Ascending aorta (tissue), 2 donors: ENCODE measurements at places on chromosomes 2 and 18.
A peak's percentile ranks its signal among the peaks of the same experiment; 100 is the strongest.

GRCh38 chr2:208266936-208267335, 881 bp downstream of the PIKFYVE start:
- no peak for DNase-seq

DNA sequence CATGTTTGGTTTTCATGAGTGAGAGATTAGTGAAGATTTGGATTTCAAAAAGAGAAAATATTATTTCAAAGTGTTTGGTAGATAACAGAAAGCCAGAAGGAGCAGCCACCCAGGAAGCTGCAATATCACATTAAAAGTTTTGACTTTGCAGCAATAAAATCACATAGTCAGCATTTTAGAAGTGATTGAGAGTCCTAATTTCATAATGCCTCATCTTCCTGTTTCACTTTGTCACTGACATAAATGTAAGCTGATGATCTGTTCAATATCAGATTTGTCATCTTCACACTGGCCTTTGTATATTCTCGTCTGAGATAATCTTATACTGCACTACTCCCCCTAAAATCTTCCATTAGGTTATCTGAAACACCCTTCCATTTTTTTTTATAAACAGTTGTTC, 690.5 kb downstream of the ADCYAP1 start:
- no peak for DNase-seq

GRCh38 chr2:191869781-191870180, 22.9 kb upstream of the CAVIN2 start:
- DNase-seq: no peak

GRCh38 chr2:8472545-8473323, 209.1 kb upstream of the ID2 start:
- DNase-seq: no peak

- no peak for DNase-seq
Measured at GRCh38 chr2:159936471-159936870, 125.9 kb downstream of the PLA2R1 start.

DNA sequence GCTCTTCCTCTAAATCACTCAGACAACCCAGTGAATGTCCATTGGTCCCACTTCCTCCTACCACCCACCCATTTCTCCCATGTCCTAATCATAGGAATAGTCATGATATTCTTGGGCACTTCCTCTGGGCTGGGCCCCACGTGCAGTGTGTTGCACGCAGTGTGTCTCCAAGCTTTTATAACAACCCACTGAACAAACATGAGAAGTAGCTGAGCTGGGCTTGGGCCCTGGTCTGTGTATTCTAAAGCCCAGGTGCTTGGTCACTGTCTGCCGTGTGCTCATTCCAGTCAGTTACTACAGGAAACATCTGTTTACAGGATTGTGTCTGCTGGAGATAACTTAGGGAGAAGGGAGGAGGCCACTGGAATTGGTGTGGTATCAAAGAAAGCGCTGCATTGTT, 64.2 kb upstream of the THOC1 start:
- DNase-seq: no peak

GRCh38 chr18:79687806-79688205, 8.2 kb downstream of the CTDP1 start:
- DNase-seq: no peak

DNA sequence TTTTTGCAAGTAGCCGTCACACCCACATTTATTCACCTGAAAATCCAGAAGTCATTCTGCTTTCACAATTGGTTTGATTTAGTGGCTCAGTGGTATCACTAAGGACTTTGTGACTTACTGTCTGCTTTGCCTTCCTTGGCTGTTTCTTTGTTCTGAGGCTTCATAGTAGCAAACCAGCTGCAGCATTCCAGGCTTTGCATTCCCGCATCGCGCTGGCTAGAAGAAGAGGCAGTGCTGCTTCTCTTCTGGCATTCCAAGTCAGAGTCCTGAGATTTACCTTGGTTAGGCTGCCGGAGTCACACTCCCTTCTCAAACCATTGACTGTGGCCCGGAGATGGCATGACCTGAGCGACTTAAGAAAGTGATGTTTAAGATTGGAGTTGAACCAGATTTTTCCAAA, 35.1 kb downstream of the MYO1B start:
- no peak for DNase-seq

GRCh38 chr2:236641051-236641726, 71.6 kb downstream of the ACKR3 start:
- DNase-seq: peak; percentile 63

- DNase-seq: no peak
Measured at GRCh38 chr18:46148810-46149209, 44.6 kb downstream of the HAUS1 start.

DNA sequence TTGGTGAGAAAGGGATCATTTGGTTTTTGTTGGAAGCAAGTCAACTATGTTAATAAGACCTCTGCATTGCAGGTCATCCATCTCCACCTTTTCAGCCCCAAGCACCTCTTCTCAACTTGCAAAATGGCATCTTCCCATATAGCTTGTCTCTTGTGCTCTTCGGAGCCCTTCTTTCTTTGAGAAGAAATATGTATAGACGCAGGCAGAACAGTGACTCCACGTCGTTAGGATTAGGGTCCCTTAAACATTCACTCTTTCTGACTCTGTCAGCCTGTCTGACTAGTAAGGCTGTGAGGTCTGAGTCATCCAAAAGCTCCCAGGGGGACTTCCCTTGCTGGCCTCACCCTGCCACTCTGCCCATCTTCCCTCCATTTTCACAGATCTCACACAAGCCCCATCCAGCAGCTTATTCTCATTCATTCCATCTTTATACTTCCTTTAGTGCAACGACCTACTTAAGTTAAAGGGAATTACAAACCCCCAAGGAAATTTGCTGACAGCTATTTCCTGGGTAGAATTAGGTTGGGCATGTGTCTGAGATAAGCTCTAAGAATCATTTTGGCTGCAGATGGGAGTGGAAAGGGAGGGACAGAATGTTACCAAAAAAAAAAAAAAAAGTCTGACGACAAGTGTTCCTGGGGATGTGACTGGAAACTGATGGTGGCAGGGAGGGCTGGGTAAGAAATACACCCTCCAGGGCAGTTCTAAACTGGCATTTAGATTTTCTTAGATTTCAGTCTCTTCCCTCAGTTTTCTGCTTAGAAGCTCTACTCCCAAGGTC, 37.7 kb upstream of the MEX3C start:
- DNase-seq: no peak

DNA sequence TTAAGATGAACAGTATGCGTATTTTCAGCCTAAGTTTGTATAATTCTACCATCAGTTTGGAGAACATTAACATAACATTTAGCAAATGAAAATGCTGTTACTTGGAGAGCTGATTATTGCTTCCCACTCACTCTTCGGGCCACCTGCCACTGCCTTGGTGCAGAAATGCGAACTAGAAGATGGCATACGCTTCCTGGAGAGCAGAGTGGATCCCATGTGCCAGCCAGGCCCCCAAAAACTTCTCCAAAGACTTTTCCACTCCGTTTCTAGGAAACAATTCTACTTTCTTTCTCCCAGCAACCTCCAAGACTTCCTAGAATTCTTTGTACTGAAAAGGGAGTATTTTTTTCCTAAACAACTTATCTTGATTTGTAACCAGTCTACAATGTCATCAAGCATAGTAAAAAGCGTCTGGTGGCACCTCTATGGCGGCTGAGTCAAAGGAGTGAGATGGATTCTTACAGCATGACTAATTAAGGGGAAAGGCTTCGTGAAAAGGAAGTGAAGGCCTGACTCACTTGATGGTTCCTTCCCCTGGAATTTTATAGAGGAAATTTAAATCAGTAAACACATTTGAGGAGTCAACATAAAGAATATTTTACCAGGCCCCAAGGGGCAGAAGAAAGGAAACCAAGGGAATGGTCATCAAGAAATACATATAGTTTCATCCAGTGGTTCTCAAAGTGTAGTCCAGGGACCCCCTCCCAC, 36.6 kb downstream of the FEZ2 start:
- DNase-seq: no peak

DNA sequence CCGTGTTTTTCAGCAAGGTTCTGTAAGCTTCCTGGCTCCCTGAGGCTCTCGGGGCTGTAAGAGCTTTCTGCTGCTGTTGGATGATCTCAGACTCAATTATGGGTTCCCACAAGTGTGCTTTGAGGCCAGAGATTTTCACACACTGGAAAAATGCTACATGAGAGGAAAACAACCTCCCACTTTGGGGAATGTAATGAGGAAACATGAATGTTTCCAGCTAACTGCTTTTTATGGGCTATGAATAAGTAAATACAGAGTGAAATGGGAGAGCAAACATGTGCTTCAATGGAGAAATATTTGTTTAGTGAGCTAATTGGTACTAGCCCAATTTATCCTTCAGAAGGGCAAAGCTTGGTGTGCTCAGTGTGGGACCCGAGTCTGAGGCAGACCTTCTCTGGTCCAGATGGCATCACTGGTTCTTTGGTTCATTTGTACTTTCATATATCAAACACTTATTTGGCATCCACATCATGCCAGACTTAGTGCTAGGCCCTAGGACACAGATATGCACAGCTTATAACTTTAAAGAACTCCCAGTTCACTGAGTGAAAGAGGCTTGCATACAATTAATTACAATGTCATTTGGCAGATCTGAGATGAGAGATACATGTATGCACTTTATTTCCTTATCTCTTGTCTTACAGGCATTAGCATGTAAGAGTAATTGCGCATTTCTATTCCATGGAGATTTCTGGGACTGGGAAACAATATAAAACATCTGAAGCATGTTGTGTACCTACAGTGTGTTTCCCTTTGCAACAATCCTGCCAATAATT, 248.8 kb downstream of the RDH14 start:
- no peak for DNase-seq

DNA sequence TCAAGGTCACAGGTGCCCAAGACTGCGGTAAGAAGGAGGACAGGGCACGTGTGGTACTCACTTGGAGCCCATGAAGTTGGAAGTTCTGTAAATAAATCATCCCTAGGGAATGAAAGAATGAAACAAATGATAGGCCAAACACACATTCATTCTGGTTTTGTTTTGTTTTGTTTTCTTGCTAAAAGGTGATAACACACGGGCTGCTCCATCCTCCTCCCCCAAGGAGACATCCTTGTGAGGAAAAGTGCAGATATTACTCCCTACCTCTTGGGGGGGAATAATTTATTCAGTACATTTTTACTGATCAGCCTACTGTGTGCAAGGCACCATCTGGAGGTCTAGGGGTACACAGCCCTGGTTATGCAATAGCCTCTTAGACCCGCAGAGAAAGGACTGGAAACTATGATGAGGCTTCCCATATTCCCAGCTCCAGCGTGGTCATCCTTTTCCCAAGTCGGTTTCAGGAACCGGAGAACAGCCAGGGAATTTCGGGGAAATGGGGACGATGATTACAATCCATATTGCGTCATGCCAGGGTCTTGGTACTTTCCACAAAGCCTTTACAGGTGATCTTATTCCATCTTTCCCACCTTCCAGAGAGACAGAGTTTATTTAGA, 6.3 kb downstream of the RAX start:
- no peak for DNase-seq

- DNase-seq: no peak
Measured at GRCh38 chr2:66201242-66201641, 233.7 kb upstream of the MEIS1 start.

DNA sequence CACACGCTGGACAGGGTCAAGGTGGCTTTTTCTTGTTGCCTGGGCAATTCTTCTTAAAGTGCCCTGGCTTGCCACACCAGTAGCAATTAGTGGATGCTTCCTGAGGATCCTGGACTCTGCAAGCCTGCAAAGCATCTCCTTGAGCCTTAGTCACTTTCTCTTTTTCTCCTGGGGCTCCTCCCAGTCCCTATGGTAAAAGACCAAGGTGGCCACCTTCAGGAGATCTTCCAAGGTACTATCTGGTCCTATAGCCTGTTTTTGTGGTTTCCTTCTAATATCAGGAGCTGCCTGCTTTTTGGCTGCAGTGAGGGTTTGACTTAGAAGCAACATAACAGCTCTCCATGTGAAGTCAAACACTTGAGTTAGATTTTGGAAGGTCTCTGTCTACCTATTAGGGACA, 33.3 kb upstream of the GMCL1 start:
- no peak for DNase-seq

GRCh38 chr2:27024188-27024587, 8.6 kb upstream of the TMEM214 start:
- no peak for DNase-seq

DNA sequence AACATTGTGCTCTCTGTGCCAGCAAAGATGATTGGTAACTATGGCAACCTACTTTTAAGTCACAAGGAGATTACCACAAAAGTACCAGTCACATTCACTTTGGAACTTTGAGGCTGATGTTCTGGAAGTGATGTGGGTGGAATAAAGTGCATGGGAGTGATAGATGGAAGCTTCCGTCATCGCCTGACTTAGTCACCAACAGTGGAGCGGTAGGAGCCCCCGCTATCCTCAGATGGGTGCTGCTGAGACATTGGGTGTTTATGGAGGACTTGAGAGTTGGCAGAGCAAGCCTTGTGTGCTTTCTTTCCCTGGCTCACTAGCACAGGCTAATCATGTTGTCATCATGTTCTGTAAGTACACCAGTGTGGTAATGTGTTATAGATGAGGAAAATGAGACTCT, 4.6 kb downstream of the PPP1R7 start:
- no peak for DNase-seq

GRCh38 chr2:130798472-130799218, 38.1 kb upstream of the ARHGEF4 start:
- no peak for DNase-seq

DNA sequence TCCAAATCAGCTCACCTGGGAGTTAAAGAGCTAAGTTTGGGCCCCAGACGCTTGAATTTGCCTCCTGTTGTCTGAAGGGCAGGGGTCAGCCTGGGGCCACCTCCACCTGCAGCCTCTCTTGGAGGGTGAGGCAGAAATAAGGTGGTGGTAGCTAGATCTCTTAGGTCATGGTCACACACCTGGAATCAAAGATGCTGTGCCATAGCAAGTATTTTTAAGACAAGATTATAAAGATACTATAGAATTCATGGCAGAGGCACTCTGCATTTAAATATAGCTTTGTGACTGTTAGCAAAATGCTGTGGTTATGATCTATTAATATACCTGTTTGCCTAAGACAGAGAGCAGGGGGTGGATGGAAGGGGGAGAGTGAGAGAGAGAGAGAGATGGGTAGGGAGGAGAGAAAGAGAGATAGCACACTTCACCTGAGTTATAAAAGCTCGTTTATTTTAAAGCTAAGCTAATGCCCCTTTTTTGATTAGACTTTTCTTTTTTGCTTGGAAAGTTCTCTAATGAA, 242.7 kb downstream of the TMEM182 start:
- no peak for DNase-seq

DNA sequence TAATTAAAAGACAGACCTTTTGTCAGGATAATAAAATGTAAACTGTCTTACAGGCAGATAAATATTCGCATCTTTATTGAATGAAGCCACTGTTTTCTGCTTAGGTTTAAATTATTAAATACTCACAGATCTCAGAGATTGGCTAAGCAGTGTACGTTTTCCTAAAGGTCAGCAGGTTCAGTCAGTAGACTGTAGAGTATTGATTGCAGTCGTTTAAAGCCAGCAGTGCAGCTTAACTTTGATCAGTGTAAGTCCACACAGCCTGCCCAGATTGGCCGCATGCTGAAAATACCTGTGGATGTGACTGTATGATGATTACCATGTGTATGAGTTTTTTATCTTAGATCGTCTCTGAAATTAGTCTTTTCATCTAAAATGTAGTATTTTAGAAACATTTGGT, 42.3 kb downstream of the ATP9B start:
- no peak for DNase-seq

DNA sequence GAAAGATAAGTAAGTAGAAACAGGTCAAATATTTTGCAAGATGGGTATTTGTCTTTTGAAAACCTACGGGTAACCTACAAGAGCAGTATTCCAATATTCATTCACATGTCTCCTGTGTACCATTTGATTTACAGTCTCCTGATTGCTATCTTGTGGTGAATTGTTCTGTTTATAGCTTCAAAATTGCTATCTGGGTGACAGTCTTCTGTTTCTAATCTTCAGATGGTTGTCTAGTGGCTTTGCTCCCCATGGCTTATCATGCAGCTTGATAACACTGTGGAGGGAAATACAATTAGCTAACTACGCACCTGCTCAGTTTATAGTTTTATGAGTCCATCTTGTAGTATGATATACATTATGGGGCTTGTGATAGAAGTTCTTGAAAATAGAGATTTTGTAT, 816.8 kb downstream of the CPS1 start:
- no peak for DNase-seq
